ENCODE measurements at places on chromosomes 11 and 22. TPM values are rescaled to one million over a fixed set of nuclear protein-coding genes. Genes with fewer than 3 reads are reported as not detected.

The ARHGAP20 gene
- total RNA-seq, result 0.08 TPM

The SAA4 gene
- total RNA-seq, result not detected

GRCh38 chr11:86663761-86664160 lies 8.7 kb downstream of the ME3 start:
- DNase-seq, result no peak

- DNase-seq, result no peak
Measured at GRCh38 chr11:129937592-129938238, 42.3 kb upstream of the NFRKB start.

GRCh38 chr11:65224930-65225278 lies 36.9 kb upstream of the POLA2 start:
- no peak for DNase-seq

DNA sequence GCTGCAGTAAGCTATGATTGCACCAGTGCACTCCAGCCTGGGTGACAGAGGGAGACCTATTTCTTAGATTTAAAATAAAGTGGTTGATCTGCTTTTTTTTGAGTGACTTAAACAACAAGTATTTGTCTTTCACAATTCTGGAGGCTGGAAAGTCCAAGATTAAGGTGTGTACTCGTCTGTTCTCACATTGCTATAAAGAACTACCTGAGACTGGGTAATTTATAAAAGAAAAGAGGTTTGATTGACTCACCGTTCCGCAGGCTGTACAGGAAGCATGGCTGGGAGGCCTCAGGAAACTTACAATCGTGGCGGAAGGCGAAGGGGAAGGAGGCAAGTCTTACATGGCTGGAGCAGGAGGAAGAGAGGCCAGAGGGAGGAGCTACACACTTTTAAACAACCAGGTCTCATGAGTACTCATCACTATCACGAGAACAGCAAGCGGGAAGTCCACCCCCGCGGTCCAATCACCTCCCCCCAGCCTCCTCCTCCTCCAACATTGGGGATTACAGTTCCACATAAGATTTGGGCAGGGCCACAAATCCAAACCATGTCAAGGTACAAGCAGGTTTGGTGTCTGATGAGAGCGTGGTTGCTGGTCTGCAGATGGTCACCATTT lies 19.7 kb upstream of the OSBPL5 start:
- DNase-seq, result no peak

DNA sequence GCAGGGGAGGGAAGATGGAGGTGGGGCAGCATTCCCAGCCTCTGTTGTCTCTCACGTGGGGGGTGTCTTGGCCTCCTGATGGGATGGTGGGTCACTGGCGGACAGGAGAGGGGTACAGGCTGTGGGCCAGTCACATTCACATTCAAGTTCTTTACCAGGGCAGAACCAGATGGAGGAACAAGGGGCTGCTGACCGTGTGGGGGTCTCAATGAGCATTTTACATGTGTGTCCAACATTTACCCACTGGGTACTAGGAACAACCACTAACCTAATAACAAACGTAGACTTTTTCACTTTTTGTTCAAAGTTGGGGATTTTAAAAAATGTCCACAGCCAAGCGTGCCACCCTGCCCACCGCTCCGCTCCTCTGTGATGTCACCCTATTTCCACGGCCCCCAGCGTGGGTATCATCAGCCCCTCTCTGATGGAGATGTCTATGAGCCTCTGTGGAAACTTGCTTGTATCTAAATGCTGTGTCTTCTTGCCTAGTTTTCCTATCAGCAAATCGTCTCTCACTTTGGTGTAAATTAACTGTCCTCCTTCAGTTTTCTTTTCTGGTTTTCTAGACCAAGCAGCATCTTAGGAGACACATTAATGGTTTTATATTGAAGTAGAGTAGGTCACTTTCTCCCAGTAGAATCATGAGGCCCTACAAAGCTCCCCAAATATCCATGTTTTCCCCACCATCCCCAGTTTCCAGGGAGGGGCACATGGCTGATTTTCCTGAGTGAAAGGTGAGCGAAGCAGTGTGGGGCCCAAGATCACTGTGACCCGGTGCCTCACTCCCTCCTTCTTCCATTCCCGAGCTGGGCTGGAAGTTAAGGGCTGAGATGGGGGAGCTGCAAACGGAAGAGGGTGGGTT lies 936.7 kb downstream of the BRD1 start:
- DNase-seq, result no peak

Data from naive thymus-derived CD4-positive, alpha-beta T cell (primary cell).